CD4-positive, alpha-beta T cell treated with Interleukin-15 for 4 hours (primary cell): ENCODE measurements at places on chromosomes 2 and 18.

GRCh38 chr2:217941339-217941738 lies 61.5 kb downstream of the TNS1 start:
- DNase-seq = no peak

DNA sequence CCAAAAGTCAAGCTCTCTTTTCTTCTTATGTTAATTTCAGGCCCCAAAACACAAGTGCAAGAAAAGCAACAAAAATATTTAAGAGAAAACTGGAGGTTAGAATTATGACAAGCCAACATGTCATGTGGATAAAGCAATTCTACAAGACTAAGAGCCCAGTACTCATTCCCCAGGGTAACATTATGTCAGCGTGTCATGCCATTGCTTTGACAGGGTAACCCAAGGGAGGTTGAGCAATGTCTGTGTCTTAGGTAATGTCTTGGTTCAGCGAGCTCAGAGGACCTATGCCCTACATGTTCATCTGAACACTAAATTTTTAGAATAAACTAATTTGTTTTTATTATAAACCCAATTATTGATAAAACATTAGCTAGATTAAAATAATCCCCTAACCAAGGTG lies 173.2 kb upstream of the ZNF804A start:
- DNase-seq = no peak

DNA sequence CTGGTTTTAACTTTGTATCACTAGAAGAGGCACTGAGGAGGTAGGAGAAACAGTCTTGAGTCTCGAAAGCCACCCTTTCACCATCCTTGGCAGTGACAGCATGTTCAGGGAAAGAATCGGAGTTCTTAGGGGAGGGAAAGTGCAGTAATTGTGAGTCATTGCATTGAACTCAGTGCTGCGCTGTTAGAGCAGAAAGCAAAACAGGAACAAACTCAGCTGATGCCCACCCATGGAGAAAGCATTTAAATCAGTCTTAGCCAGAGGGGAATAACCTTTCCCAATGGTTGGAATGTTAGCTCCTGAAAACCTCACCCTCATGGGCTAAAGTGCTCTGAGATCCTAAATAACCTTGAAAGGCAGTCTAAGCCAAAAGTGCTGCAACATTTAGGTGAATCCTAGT lies 845.6 kb upstream of the CNTNAP5 start:
- no peak for DNase-seq

- DNase-seq = peak; percentile 52
These were observed 57.1 kb downstream of the RMDN2 start for GRCh38 chr2:37982147-37982582.

DNA sequence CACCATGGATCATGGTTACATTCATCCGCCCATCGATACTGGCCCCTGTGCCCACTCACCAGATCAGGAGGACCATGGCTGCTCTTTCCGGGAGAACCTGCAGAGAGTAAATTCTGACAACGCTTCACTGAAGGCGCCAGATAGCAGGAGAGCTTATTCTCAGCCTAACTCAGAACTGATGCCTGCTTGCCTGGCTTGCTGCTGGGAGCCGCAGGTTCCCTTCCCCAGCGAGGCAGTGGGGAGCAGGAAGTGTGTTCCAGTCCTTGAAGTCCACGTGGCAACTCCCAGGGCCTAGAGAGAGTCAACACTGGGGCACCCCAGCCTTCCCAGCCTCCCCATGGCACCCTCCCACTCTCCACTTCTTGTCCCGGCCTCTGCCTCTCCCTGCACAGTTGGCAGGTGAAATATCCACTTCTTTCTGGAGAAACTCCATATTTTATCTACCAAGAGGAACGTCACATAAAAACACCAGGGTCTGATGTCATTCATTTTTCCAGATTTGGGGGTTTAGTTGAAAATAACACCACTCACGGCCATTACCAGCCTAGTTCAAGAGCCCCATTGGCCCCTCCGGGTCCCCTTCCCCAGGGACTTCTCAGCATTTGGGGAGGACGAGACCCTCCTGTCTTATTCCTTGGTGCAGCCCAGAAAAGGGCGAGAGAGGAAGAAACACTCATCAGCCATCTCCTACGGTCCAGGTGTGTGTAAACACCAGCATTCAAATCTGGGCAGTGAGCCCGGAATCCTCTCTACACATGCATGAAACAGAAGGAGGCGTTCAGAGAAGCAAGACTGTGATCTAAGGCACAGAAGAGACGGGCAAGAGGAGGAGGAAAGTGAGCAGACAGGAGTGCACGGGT lies 3.5 kb upstream of the TUBB6 start:
- DNase-seq = no peak

DNA sequence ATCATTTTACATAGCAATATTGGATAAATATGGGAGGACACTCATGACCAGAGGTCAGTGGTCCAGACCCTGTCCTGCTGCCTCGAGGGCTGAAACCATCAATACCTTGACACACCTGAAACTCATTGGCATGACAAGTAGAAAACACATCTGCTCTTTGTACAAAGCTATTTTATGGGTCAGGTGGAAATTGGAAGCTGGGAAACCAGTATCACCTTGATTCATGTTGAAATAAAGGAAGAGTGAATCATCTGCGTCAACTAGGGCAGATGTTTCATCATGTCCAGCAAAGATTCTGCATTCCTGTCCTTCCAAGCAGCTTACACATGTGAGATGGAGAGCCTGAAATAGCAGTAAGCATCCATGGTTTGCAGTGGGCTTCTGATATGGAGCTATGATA lies 80.0 kb upstream of the ERBB4 start:
- no peak for DNase-seq

DNA sequence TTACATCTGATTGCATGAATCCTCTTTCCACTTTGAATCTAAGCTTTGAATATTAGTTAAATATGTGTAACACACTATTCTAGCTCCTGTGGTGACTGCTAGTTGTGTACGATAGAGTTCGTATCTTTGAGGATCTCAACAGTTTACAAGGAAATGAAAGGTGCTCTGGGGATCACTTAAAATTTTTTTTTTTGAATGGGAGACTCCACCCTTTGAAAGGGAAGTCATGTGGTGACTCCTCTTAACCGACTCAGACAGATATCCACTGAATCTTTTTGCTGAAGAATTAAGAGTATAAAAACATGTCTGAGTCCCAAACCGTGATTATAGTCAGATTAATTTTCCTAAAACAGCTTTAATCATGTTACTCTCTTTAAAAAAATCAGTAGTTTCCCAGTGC lies 4.0 kb downstream of the CLIP4 start:
- peak; percentile 18 for DNase-seq

DNA sequence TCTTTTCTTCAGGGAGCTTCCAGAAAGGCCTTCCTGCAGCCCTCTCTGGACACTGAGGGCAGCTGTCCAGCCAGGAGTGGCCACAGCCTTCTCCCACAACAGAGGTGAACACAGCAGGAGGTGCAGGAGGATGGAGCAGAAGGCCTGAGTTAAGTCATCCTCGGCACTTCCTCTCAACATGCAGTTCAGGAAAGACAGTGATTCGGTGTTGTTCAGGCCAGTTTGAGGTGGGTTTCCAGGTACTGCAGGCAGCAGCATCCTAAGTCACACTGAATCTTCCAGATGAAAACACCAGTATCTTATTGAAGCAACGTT lies 225.3 kb upstream of the PXDN start:
- no peak for DNase-seq

DNA sequence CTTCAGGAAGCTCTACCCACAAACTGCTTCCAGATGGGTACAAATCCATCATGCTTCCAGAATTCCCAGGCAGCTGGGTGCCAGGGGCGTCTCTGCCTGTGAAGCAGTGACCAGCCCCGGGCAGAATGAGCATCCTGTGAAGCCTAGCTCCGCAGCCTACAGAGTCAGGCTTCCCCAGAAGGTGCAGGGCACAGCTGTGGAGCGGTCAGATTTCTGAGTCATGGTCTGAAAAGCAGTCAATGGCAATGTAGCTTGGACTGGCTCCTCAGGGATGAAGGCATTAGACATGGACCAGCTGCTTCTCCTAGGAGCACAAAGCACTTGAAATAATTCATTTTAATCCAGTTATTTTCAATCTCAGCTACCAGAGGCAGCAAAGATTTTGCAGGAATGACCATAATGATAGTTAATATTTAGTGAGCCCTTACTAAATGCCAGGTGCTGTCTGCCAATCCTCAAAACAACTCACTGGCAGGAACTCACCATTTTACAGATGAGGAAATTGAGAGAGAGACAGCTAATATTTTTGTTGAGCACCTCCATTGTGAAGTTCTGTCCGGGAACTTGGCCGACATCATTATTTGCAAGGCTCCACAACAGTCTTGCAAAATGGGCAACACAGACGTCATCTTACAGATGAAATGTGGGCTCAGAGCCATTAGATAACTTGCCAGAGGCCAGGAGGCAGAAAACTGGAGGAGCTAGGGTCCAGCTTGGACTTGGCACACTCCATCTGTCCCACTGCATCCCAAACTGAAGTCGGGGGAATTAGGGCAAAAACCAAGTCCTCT lies 31.7 kb downstream of the ACMSD start:
- no peak for DNase-seq

GRCh38 chr2:223758131-223758840 lies 79.1 kb downstream of the AP1S3 start:
- DNase-seq = no peak

GRCh38 chr2:169139145-169139544 lies 69.8 kb downstream of the DHRS9 start:
- no peak for DNase-seq

- DNase-seq = no peak
These were observed 121.2 kb downstream of the CAPN13 start for GRCh38 chr2:30686000-30686399.

DNA sequence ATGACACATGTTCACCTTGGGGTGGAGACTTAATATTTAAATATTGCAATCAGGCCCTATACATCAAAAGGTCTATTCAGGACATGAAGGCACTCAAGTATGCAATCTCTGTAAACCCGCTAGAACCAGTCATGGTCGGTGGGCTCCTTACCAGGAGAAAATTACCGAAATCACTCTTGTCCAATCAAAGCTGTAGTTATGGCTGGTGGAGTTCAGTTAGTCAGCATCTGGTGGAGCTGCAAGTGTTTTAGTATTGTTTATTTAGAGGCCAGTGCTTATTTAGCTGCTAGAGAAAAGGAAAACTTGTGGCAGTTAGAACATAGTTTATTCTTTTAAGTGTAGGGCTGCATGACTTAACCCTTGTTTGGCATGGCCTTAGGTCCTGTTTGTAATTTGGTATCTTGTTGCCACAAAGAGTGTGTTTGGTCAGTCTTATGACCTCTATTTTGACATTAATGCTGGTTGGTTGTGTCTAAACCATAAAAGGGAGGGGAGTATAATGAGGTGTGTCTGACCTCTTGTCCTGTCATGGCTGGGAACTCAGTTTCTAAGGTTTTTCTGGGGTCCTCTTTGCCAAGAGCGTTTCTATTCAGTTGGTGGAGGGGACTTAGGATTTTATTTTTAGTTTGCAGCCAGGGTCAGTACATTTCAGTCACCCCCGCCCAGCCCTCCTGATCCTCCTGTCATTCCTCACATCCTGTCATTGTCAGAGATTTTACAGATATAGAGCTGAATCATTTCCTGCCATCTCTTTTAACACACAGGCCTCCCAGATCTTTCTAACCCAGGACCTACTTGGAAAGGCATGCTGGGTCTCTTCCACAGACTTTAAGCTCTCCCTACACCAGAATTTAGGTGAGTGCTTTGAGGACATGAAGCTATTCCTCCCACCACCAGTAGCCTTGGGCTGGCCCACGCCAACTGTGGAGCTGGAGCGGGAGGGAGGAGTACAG lies 108.1 kb downstream of the XRCC5 start:
- DNase-seq = no peak

DNA sequence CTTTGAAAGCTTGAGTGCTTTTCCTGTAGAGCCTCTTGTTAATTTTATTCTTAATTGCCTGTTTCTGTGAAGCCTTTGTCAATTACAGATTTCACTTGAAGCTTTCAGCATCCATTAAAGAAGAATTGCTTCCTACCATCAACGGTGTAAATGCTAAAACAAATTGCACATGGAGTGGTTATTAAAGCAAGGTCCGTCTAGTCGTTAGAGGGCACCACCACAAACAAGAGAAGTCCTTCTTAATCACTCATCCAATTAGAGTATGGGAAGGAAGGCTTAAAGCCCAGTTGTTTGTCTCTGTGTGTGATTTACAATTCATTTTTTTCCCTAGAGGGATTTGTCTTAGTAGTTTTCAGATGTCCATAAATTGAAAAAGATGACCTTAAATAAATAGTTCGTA lies 1.6 kb downstream of the KCNJ3 start:
- DNase-seq = no peak

DNA sequence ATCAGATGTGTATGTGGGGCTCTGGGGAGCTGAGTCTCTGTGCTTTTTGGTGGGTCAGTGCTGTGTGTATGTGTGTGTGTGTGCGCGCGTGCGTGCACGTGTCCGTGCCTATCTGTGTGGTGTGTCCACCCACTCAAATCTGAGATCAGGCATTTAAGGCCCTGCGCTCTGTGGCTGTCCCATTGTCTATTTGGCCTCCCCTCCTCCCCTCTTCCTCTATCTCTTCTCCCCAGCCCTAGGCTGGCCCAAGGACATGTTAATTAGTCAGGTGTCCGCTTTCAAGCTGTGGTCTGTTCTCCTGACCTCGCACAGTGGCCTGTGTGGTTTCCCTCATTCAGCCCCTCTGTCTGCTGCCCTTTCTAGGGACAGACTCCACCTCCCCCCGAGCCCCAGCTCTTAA lies 136.4 kb downstream of the DYSF start:
- DNase-seq = no peak

DNA sequence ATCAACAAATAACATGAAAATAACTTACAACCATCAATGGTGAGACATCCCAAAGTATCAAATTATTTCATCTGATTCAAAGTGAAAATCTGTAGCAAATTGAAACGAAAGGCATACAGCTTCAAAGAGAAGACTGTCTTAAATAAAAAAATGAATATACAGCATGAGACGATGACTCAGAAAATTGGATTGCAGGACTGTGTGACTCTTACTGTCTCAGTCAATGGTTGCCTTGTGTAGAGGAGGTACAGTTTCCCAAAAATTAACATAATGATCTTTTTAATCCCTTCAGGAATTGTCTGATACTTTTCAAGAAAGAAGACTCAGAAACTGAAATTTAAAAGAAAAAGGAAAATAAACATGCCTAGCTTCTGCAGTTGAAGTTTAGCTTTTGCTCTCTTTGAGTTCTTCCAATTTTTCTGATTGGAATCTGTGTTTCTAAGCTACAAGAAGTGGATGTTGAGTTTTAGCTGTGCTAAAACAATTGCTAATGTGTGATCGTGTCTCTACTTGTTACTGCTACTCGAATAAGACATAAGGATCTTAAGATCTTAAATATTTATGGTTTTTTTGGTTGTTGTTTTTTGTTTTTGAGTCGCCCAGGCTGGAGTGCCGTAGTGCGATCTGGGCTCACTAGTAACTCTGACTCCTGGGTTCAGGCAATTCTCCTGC lies 41.1 kb upstream of the EPB41L3 start:
- no peak for DNase-seq

DNA sequence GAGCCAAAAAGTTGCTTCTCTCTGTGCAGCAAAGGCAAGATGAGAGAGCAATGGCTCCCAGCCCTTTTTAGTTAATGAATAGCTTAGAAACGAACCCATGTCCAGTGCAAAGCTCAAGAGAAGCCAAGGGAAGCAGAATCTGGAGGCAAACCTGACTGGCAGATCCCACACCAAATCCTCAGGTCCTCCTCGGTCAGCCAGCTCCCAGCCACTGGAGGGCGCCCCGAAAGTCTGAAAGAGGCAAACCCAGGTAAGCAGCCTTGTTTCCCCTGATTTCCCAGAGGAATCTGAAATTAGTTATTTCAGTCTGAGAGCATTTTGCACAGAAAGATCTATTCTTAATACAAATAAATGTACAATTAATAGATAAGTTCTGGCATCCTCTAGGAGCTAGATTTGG lies 71.3 kb upstream of the PID1 start:
- no peak for DNase-seq

GRCh38 chr2:228417956-228418355 lies 236.5 kb upstream of the SPHKAP start:
- DNase-seq = no peak

- no peak for DNase-seq
These were observed 1.2 kb upstream of the LYG2 start for GRCh38 chr2:99256677-99257076.

GRCh38 chr2:232315049-232315922 lies 63.3 kb upstream of the ALPP start:
- peak; percentile 81 for DNase-seq
